ENCODE measurements at places on chromosomes 1 and 21.

DNA sequence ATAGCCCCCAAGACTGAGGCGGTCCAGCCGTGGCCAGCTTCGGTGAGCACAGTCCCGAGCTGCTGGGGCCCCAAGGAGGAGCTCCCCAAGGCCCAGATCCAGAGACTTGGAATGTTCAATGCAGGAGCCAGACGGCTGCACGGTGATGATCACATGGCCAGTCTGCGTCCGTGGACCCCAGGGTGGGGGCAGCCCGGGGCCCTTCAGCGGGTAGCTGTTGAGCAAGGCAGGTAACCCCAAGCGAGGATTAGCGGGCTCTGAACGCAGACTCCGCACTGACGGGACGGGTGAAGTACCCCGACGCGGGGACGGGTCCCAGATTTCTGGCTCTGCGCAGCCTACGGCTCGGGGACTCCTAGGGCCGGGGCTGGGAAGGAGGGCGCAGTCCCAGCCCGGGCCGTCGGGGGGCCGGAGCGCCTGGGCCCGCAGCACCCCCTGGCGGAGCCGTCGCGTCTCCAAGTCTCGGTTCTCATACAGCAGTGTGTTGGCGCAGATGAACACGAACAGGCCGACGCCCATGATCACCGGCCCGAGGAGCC lies 2.7 kb downstream of the TMEM200B start:
- peak; percentile 69 for DNase-seq

DNA sequence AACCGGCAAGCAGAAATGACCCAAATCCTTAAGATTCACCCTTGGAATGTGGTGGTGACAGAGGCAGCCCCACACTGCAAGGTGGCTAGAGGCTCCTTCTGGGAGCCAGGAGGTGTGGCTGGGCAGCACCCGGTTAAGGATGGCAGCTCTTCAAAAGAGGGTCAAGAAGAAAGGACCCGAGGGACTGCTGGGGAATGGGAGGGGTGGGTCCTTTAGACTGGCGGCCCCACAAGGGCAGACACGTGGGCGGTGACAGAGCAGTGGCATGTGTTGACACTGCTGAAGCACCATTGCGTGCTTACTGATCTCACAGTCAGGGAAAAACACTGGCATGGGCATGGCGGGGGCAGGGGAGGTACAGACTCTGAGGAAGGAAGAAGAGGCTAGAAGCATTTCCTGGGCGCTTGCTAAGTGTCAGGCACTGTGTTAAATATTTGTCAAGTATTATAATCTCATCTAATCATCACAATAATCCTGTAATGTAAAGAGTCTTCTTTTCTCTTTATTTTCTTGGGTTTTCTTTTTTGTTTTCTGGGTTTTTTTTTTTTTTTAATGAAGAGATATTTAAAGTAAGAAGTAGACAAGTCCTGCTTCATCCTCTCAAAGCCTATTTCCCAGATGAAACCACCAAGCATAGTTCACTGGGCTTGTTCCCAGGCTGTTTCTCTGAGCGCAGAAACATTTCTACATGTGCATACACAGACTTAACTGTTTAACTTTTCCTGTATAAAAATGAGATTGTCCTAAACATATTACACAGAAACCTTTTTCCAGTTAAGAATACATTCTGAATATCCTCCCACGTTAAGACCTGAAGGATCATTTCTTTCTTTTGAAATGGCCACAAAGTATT lies 165.8 kb upstream of the EDN2 start:
- DNase-seq: peak; percentile 27

DNA sequence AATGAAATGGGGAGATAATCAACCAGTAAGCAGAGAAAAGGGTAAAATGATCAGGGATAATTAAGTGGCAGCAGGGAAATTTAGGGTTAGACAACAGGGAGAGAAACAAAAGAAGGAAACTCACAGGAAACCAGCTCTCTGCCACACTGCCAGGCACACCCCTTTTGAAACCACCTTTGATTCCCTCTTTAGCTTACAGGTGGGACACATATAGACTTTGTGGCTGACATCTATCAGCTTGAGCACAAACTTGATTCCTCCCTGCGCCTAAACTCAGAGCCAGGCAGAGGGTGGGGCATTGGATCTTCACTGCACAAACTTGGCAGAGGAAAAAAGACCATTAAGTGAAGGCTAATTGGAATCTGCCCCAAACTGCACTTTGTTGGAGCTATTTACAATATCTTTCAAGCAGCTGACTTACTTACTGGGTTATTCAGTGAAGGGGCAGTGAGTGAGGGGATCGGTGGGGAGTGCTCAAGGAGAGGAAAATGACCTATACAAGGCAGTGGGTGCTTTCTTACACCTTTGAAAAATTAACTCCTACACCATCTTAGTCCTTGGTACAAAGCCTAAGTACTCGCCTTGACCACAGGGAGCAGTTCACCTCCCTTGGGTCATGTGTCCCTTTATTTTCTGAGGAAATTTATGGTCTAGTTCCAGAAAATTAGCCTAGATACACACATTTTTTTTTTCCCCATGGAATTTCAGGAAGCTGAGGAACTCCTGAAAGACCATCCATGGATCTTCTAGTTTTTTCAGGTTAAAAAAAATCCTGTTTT lies 60.2 kb downstream of the PBX1 start:
- DNase-seq: no peak

DNA sequence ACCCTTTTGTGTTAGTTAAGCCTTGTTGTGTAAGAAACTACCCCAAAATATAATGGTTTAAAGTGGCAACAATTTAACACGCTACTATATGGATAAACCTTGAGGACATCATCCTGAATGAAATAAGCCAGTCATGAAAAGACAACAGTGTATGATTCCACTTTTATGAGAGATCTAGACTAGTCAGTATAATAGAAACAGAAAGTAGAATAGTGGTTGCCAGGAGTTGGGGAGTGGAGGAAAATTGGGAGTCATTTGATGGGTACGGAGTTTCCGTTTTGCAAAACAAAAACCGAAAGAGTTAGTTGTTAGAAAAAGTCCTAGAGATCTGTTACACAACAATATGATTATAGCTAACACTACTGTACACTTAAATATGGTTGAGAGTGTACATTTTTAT lies 16.0 kb upstream of the CHIA start:
- peak; percentile 24 for DNase-seq

GRCh38 chr1:184370850-184371249 lies 16.0 kb upstream of the C1orf21 start:
- no peak for DNase-seq

DNA sequence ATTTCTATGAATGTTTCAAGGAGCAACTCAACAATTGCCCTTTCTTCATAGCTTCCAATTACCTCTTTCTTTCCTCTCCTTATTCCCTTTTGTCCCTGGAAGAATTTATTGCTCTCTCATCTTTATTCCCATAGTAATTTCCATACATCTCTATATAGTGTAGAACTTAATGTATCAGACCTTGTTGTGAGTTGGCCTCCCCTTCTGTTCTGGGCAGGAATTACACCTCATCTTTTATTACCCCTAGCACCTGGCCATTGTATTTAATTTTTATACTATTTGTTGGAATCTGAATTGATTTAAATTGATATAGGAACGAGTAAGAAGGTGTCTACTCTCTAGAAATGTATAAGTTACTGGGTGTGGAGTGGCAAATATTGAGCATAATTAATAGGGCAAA lies 114.5 kb downstream of the CACHD1 start:
- DNase-seq: no peak

DNA sequence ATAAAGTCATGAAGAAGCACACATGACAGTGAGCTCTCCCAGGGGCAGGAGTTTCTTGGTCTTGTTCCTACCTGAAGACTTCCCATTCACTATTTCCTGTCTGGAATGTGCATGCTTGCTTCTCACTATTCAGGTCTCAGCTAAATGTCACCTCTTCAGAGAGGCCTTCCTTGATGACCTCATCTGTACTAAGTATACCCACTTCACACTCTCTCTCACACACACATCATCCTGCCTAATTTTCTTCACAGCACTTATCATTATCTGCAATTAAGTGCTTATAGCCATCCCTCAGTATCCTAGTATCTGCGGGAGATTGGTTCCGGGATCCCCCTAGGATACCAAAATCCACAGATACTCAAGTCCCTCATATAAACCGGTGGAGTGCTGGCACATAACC lies 146.4 kb upstream of the IVNS1ABP start:
- DNase-seq: no peak

GRCh38 chr1:94428441-94428840 lies 10.3 kb downstream of the ABCD3 start:
- DNase-seq: no peak

- no peak for DNase-seq
Observed at GRCh38 chr21:31041295-31042079, 3.2 kb upstream of the KRTAP19-8 start.

DNA sequence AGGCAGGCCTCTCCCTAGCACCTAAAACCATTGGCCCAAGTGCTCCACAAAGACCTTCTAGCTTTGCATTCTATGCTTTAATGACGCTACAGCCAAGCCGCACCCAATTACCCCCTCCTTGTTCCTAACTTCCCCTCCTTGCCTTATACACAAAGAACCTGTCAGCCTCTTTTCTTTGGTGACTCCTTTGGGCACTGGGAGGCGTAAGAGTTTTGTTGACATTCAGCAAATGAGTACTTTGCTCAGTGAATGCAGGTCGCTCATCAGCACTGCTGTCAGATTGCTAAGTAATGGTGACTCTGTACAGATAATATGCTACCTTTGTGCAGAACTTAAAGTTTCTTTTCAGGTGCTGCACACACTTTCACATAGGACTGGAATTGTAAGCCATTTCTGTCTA lies 187.6 kb upstream of the FAM78B start:
- no peak for DNase-seq

DNA sequence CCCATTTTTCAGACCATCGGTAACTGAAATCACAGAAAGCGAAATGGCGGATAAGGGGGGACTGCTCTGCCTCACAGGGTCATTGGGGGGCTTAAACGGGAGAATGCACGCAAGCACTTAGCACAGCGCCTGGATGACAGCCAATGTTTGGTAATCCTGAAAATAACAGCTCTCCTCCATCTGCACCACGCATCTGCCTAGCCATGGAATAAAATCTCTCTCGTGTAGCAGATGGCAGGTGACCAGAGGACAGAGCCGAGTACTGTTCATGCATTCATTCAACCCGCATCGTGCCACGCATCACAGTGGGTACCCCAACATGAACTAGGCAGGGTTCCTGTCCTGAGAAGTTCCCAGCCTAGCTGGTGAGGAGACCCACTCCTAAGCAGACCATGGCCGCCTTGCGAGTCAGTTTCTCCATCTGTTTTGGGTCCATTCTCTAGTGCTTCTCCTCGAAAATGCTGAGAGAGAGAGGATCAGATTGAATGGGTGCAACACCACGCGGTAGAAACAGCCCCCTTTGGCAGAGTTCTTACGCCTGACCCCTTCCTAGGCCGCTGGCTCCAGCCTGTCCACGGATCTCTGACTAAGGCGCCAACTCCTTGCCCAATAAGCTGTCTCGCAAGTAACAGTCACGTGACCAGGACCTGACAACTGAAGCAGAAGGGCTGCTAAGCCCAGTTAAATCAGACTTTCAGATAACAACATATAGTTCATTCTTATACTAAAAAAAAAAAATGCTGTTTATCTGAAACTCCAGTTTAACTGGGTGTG lies 7.3 kb downstream of the SLC1A7 start:
- DNase-seq: peak; percentile 13

GRCh38 chr1:215749414-215749813 lies 182.3 kb downstream of the KCTD3 start:
- DNase-seq: no peak

- no peak for DNase-seq
Observed at GRCh38 chr1:66256629-66257572, 277.1 kb upstream of the SGIP1 start.

DNA sequence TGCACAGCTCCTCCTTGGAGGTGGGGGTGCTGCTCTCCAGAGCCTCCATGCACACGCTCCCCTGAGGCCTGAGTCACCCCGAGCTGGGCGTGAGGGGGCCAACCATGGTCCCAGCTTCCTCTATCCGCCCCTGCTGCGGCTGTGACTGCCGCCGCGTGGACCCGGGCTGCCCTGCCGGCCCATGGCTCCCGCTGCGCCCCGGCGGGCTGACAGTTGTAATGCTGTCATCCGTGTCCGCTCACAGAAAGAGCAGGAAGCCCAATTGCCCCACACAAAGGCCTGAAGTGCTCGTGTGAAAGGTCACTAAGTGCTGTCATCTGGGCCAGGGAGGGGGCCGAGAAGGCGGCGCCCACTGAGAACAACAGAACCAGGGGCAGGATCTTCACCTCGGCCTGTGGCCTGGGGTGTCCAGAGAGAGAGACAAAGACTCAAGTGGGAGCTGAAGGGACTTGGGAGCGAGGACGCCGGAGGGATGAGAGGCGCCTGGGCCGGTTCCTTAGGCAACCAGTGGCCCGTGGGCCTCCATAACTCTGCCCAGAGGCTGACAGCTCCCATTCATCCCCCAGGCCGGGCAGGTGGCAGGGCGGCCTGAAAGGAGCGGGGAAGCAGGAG lies 31.5 kb downstream of the OLIG1 start:
- no peak for DNase-seq

DNA sequence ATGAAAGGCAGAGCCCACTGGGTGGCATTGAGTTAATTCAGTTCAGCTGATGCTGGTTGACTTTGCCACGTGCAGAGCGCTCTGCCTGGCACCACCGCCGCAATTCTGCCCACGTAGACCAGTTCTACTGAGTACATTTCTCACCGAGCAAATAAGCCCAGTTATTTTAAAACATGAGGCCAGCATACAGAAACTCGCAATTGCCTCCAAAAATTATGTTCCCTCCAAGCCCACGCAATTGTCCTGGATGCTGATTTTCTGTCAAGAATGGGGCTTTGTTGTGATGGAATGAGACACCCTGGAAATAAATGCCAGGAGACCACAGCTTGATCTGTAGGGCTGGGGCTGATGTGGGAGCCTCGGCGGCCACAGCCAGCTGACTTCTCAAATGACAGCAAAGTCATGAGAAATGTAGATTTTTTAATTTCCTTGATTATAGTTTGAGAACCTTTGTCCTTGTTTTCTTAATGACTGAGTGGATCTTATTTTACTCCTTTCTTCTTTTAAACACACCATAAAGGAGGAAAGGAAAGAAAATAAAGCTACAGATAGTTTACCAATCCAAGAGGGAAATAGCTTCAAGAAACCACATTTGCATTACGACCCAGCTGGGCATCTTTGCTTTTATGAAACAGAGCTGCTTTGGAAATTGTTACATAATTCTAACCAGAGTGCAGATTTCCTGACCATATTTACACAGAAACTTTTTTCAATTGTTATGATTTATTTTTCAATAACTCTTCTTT lies 11.6 kb upstream of the PARP1 start:
- no peak for DNase-seq

DNA sequence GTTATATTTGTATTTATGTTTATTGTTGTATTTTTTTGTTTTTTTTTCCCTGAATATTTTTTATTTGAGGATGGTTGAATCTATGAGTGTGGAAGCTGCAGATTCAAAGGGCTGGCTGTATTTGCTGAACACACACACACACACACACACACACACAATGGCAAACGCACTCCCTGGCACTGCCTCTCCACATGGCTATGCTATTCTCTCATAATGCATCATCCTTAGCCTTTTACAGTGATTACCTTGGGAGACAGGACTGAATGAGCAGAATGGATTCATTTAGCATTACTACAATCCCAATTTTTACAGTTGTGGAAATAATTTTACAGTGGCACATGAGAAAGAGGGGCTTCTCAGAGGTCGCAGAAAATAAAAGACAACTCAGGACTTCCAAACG lies 390.1 kb downstream of the PCP4 start:
- no peak for DNase-seq
